Glomerular endothelial cell (primary cell): ENCODE measurements at places on chromosomes 16 and 17. TPM values are rescaled to one million over a fixed set of nuclear protein-coding genes. Genes with fewer than 3 reads are reported as not detected.

DNA sequence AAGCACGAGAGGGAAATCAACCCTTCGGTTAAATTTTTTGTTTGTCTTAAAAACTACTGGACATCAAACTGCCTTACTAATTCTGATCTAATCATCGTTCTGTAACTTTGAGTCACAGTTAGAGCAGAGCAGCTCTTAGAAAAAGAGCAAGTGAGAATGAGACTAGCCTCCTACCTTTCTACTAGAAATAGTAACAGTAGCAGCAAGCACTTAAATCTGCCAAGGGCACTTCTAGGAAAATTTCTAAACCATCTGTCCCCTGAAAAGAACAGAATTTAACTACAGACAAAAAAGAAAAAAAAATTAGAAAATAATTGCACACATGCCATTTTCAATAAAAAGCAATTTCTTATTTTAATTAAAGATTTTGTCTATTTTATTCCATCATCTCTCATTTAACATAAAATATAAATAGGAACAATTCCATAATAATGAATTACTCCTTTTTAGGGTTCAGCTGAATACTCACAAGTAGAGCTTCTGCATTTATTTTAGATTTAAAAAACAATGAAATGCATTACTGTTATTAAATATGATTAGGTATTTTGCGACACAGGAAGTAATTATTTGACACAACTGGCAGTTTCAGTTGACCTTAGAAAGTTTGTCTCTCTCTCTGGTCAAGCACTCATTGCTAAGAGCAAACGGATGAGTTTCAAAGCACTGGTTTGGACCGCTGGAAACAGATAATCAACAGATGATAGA is 250.8 kb upstream of the SOX9 start:
- no peak for DNase-seq

The CDH13 gene
- 111 and 224 TPM in 2 replicates for total RNA-seq

DNA sequence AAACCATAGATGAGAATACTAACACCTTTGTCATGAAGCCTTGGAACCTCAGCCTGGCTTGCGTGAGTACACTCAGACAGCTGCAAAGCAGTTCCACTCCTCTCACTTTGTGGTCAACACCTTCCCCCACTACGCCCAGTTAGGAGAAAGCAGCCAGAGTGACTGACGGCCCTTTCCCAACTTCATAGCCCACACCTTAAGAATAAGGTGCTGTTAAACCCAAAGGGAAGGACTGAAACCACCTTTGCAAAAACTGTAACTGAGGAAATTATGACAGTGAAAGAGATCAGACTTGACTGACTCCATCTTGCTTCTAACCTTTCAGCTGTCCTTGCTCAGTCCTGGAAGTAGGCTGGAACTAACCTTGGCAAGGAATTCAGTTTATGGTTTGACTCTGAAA is 13.7 kb downstream of the N4BP1 start:
- DNase-seq = no peak

DNA sequence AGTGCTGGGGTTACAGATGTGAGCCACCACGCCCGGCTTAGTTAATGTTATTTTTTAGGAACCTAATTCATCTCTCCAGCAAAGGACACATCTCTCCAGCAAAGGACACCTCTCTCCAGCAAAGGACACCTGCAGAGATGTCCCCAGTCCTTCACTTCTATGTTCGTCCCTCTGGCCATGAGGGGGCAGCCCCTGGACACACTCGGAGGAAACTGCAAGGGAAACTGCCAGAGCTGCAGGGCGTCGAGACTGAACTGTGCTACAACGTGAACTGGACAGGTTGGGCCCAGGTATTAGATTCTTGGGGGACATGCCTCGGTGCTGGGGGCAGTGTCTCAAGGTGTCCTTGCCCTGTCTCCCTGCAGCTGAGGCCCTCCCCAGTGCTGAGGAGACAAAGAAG is 4.7 kb downstream of the PFAS start:
- DNase-seq = no peak

- no peak for DNase-seq
These were observed 66.9 kb downstream of the PLXDC1 start for GRCh38 chr17:39084558-39084957.

The HOXB1 gene
- total RNA-seq = not detected in 2 replicates

DNA sequence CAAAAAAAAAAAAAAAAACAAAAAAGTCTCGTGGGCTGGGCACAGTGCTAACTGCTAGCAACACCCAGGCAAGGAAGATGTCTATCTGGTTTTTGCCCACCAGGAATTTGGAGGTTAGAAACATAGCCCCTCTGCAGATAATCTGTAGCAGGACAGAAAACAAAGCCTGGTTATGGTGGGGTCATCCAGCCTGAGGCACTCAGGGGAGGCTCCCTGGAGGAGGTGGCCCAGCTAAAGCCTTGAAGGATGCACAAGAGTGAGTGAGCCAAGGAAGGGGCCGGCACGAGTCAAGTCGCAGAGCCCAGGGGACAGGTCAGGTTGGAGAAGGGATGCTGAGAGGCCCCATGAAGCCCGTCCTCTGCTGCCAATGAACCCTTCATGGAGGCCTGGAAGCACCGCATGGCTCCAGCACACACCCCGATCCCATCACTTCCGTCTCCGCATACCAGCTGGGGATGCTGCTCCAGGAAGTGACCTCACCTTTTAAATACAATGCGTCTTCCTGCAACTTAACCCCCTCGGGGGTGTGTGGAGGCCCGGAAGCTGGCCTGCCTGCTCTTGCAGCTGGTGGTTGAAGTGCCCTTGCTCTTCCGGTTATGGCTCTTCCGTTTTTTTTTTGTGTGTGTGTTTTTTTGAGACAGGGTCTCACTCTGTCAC is 86.5 kb downstream of the ENGASE start:
- DNase-seq = peak; percentile 9

DNA sequence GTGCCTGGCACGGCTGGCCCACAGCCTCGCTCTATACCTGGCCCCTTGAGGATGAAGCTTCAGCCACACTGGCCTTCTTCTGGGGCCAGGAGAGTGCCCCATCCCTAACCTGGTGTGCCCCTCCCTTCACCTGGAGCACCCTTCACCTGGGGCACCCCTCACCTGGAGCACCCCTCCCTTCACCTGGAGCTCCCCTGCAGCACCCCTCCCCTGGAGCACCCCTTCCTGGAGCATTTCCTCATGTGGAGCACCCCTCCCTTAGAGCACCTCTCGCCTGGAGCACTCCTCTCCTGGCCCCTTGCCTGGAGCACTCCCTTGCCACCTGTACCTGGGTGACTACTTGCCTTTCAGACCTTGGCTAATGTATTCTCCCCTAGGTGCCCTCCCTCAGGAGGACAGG is 2.4 kb upstream of the FBXL16 start:
- no peak for DNase-seq

DNA sequence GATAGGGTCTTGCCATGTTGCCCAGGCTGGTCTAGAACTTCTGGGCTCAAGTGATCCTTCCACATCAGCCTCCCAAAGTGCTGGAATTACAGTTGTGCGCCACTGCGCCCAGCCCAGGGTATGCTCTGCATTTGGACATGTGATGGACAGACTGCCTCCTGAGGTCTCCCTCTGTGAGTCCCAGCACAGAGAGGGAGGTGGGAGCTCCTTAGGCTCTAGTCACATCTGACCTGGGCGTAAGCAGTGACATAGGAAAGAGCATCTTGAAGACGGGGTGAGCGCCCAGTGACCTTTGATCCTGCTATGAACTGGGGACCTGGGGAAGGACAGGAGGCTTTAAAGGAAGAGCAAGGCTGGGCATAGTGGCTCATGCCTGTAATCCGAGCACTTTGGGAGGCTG is 2.2 kb upstream of the GFAP start:
- DNase-seq = no peak

DNA sequence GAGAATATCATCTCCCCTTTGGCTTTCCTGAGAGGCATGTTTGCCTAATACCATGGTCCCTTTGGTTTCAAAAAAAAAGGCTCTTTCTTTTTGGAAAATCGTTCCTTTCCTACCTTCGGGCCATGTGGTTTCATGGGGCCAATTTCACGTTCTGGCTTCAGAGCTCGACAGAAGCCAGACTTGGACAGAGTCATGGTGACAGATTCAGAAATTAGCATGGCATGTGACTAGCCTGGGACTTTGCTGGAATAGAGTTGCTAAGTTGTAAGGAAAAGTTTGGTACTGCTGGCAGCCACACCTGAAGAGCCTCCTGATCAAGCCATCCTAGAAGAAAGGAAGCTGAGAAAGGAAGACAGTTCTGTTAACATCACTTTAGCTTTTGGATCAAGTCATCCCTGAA is 2.4 kb upstream of the VWA3A start:
- DNase-seq = no peak

GRCh38 chr16:89257757-89258465 is 40.4 kb downstream of the ZNF778 start:
- DNase-seq = no peak

The COL1A1 gene
- 118 and 702 TPM in 2 replicates for total RNA-seq

The OTOA gene
- total RNA-seq = 0.06 TPM in 1 of 2 replicates, not detected in the other

- no peak for DNase-seq
These were observed 24.2 kb downstream of the PLD6 start for GRCh38 chr17:17181666-17182597.

The KRTAP4-1 gene
- total RNA-seq = not detected in 2 replicates

- no peak for DNase-seq
These were observed 2.1 kb upstream of the LRRC75A start for GRCh38 chr17:16494059-16494458.

DNA sequence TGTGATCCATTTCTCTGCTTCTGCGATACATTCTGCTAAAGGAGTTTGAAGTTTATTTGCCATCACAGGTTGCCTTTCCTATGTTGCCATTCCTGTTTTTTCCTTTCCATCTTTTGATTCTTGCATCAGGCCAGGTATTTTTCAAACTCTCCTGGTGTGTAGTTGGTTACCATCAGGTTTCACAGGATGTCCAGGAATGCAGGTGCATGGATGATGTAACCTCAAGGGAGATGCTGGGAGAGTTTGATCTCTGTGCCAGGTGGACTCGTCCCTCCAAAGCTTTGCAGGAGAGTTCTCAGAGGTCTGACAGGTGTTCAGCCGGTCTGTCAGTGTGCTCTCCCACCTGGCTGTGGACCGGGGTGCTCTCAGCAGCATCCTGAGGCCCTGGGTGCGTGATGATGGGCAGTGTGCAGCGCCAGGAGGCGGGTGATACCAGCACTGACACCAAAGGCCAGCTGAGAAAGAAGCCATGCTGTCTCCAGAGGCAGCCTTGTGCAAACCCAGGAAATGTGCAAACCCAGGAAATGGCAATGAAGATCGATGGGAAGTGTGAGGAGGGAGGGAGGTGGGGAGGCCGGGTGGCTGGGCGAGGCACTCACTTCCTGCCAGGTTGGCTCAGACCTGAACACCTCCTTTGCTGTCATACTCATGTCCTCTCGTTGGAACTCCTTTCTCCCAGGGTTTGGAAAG is 1.7 kb downstream of the ATP2C2 start:
- DNase-seq = no peak

- DNase-seq = no peak
These were observed 1.2 kb downstream of the GFAP start for GRCh38 chr17:44914148-44914547.

GRCh38 chr17:17214646-17215436 is 8.7 kb upstream of the PLD6 start:
- DNase-seq = no peak

The CCL8 gene
- total RNA-seq = 3.6 TPM in 1 of 2 replicates, not detected in the other

- no peak for DNase-seq
These were observed 664 bp downstream of the HBQ1 start for GRCh38 chr16:180681-181564.

GRCh38 chr16:988471-989353 is 7.1 kb downstream of the SOX8 start:
- no peak for DNase-seq

DNA sequence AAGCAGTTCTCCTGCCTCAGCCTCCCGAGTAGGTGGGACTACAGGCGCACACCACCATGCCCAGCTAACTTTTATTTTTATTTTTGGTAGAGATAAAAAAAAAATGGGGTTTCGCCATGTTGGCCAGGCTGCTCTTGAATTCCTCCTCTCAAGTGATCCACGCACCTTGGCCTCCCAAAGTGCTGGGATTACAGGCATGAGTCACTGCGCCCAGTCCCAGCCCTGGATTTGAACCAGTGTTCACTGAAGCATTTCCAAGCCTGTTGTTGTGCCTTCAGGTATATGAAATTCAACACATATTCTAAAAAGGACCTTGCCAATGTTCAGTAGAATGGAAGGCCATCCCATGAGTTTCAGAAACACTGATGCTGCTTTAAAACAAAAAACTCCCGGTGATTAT is 165.3 kb downstream of the SLC39A11 start:
- DNase-seq = no peak

The PLXDC1 gene
- 0.06 TPM in 1 of 2 replicates, not detected in the other for total RNA-seq

DNA sequence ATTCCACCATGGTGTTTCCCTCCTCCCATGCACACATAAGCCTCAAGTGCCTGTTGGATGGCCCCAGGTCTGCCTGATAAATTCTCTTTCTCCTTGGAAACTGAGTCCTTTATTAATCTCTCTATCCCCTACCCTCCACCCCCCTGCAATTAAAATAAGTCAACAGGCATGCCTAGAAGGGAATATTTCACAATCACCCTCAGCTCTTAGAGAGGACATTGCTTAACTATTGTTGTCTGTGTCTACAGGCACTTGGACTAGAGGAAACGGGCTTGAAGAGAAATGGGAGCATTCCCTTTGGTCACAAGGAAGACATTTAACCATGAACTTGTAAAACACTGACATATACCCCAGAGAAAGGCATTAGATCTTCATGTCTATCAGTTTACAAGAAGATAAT is 39.5 kb downstream of the RCVRN start:
- DNase-seq = no peak

- DNase-seq = no peak
These were observed 330.0 kb downstream of the SHISA9 start for GRCh38 chr16:13231365-13231764.

DNA sequence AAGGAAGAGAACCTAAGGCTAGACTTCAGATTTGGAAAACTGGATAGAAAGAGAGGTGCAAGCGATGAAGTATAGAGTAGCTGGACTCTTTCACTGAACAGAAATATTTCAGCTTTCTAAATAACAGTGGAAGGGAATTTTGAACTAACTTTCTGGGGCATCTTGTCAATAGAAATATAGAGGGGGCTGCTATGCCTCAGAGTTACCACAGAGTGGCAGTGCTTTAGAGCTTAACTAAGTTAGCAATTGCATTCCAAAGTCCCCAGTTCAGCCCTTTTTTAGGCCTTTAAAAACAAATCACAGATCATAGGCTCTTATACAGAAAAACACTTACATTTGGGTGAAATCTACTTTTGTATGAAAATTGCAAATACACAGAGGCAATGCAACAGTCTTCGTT is 154.2 kb upstream of the CDH8 start:
- no peak for DNase-seq

The TPSD1 gene
- total RNA-seq = not detected in 2 replicates

DNA sequence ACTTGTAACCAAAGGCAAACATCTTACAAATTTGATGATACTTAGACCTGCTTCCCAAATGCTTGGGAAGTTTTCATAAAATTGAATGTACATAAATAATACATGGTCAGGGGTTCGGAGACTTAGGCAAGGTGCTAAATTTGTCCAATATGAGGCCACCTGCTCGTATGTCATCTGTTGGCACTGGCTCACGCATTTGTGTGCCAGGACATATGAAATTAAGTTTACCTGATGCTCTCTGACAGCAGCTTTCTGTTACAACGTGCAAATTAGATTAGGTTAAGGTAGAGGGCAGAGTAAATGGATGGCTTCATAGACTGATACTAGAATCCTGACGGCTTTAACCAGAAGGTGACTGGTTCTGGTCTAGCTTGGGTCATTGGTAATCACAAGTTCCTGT is 970.3 kb upstream of the RBFOX1 start:
- no peak for DNase-seq

The CACNB1 gene
- total RNA-seq = 4.4 and 6.6 TPM in 2 replicates
